NCI-H1417 (cell line): ENCODE measurements at places on chromosomes 5 and 9.

DNA sequence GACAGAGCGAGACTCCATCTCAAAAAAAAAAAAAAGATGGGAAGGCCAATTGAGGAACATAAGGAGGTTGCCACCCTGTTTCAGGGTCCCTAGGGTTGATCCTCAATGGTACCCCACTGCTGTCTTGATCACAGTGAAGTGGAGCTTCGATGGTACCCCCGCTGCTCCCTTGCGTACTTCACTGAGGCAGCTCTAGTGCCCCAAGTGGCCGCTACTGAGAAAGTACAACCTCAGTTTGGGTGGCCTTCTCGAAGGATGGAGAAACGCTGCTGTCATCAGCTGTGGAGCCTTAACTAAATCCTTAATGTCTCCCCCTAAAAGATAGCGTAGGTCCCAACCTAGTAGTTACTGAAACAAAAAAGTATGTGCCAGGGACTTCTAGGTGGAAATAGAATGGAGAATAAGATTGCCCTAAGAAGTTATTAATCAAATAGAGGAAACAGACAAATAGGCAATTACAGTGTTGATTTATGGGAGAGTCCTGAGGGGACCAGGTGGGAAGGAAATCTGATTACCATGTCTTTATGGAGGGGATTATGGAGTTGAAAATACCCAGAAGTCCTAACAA, 6.3 kb downstream of the TESK1 start:
- no peak for DNase-seq

DNA sequence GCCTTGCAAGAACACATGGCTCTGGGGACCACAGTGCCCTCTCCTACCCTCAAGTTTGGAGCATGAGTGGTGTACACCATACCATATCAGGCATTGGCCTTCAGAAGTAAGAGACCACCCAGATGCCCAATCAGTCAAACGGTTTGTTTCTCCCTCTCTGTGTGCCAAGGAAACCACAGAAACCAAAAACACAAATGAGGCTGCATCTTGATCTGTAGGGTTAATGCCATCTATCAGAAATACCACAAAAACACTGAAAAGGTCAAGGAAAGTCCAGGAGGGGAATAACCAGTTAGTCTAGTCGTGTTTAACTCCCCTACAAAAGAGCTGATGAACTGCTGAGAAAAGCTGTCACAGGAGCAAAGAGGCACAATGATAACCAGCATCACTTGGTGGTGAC, 78.4 kb downstream of the INSYN2B start:
- DNase-seq: no peak

GRCh38 chr5:144377207-144377606, 206.5 kb downstream of the KCTD16 start:
- DNase-seq: peak; percentile 5

DNA sequence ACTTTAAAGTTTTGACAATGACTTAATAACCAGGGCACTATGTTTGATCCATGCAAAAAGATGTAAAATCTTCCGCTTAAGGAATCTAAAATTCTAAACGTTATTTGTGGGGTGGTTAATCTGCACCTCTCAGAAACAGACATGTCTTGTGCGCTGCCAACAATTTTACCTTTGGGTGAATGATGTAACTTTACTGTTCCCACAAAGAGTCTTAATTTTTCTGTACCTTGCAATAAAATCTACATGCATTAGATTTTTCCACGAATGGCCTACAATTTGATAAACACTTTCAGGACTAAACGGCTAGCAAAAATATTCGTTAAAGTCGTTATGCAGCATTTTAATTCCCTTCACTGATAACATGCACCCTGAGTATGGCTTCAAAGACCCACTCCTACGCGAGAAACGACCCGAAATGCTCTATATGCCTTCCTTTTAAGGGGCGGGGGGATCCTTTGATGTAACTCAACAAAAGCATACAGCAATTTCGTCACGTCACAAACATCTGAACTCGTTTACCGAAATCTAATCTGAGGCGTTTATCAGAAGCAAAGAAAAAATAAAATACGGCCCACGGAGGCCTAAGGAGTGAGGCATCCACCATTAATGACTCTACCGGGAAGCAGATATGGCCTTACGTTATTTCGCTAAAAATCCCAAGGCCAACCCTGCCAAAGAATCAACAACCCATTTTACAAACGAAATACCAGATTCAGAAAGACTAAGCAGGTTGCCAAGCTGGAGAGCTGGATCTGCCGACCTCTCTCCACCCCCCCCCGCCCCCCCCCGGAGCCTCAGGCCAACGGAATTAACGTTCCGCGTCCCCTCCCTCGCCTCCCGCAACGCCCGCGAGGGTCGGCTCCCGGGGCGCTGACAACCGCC, 621 bp downstream of the AK6 start:
- DNase-seq: no peak

DNA sequence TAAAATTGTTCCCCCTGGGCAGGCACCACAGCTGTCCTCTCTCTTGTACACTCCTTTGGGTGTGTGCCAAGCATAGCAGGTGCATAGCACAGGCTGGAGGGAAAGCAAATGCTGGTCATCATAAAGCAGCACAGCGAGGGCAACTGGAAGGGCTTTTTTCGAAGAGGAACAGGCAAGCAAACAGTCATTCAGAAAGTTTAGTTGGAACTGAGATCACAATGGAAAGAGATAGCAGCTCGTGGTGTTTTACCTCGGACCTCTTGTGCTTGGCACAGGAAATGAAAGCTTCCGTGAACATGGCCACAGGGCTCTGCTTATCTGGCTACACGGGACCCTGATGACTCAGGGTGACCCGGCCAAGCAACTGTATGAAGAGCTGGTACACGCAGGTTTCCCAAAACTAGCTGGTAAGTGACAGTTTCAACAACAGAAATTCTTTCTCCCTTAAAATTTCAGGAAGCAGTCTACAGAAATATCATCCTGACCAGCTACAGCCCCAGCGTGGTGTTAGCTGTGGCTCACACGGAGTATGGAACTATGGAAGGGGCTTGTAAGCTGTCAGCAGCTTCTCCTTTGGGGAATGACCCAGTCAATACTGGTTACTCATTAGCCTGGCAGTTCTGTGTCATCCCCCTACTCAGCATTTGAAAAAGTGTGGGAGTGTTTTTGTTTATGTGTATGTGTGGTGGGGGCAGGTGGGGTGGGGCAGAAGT, 48.1 kb downstream of the POC5 start:
- DNase-seq: peak; percentile 21
